ENCODE measurements at places on chromosomes 2 and 18.

DNA sequence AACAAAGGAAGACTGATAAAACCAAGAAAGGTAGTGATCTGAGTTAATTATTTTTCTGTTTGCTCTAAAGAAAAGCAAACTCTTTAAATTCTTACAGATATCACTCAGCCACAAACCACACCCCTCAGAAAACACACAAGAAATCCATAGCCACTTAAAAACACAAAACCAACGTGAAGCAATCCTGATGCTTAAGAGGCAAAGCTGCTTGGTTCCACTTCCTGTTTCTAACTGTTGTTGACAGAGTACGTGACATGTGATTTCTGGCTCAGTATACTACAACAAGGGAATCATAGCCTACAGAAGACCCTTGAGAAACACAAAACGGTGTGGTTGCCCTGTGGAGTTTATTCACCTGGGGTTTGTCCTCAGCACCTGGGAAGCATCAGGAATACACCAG lies 240.9 kb upstream of the APCDD1 start:
- peak; percentile 81 for DNase-seq

DNA sequence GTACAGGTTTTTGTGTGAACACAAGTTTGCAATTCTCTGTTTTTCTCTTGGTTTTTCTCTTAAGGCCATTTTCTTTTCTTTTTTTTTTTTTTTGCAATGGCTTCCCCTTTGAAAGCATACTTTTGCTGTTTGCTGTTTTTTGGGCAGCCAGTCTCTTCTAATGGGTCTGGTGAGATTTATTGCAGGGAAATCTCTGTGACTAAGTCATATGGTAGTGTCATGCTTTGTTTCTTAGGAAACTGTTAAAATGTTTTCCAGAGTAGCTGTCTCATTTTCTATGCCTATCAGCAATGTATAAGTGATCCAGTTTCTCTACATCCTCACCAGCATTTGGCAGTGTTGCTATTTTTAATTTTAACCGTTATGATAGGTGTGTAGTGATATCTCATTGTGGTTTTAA lies 27.9 kb upstream of the CDCA7 start:
- no peak for DNase-seq

GRCh38 chr18:2654928-2655177 lies 673 bp upstream of the SMCHD1 start:
- peak; percentile 11 for DNase-seq

GRCh38 chr2:48991415-48992131 lies 162.7 kb downstream of the FSHR start:
- DNase-seq = peak; percentile 16

DNA sequence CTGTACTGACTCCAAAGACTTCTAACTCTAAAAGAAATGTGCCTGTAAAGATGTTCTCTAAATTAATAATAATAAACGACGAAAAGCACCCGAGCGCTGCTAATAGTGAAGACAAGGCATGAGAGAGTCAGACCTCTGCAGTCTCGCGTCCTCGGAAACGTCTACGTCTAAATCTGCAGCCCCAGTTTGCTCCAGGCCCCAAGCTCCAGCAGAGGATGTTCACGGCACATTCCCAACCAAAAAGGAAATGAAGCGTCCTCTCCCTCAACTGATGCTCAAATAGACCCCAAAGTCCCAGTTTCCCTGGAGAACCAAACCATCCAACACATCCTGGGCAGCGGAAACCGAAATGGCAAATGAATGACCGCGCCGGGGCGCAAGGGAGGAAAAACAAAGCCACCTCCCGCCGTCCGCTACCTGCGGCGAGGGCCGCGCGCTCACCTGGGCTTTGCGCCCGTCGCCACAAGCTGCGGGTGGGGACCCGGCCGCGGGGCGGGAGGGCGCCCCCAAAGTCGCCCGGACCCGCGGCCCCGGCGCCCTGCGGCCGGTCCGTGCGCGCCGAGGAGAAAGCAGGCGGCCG lies 47.1 kb upstream of the CCDC150 start:
- peak; percentile 68 for DNase-seq

DNA sequence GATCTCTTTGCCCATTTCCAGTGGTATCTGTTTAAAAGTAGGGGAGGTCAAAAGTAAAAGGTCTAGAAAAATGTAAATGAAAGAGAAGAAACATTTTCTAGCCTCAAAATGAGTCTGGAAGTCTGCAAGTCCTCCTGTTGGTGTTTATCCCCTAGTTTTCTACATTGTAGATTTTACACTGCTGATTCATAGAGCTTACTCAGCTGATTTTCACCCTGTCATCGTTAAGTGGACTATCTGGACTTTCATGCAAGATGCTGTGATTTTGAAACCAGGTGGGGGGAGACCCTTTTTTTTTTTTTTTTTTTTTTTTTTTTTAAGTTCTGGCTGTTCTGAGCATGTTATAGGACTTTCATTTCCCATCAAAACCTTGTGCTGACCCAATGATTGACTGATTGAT lies 10.3 kb downstream of the HOXD3 start:
- no peak for DNase-seq

DNA sequence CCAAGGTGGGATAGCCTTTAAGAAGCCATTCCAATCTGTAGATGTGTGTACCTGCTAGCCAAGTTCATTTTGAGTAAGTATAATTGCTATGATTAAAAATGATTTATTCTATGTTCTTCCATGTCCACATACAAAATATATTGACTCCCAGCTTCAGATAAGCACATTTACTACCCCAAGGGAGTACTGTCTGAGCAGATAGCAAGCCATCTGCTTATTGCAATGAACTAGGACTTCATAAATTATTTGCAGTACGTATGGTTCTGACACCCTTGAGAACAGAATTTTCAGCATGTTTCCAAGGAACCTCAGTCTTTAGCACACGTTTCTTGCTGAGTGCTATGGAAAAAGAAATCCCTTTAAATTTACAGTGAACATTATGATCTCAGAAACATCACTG lies 28.2 kb downstream of the ABCG5 start:
- no peak for DNase-seq

DNA sequence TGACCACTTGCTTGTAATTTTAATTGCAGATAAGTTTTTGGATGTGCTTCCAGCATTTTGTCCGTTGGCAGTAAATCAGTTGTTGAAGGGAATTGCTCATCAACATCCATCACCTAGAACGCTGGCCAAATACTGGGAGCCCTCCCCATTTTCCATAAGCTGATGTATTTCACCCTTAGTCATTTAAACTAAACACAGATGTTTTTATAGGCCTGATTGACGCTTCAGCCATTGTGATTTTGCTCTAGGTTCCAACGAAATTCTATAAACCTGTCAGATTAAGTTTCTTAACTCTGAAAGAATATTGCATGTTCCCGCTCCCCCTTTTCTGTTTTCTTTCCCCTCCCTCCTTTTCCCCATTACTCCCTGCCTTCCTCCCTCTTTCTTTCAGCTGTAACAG lies 1.0 kb upstream of the RPRM start:
- DNase-seq = no peak

GRCh38 chr2:140344838-140345237 lies 1564.6 kb upstream of the NXPH2 start:
- no peak for DNase-seq

- DNase-seq = no peak
These were observed 68.4 kb upstream of the CTDP1 start for GRCh38 chr18:79611040-79611681.

DNA sequence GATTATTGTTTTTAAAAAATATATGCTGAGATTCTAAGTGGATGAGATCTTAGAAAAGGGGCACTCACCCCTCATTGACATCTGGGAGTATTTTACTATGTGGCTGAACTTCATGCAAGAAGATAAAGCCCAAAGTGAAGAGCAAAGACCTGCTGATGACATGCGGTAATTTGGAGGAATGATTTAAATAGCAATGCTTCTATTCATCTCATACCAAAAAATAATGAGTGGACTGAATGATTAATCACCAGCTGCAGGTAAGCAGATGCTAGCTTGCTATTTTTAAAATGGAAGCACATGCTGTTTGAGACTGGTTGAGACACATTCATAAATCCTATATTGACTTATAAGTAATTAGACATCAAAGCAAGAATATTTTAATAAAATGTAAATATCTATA lies 12.7 kb upstream of the CDK15 start:
- DNase-seq = no peak

DNA sequence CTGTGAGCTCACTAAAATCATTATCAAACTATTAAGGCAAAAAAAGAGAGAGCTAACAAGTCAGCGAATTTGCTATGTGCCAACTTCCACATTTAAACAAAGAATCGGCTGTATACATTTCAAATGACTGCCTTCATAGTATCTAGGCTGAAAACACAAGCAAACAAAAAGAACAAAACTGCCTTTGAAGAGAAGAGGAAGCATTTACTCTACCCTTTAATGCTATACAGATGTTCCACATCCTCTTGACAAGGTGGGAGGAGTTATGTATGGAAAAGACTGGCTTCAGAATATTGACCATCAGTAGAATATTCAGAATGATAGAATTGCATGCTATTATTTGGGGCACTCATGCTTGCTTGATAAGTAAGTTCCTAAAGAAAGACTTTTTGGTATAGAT lies 741.7 kb downstream of the PLCL1 start:
- DNase-seq = peak; percentile 70

- DNase-seq = no peak
These were observed 5.8 kb downstream of the HDLBP start for GRCh38 chr2:241309684-241310117.

- no peak for DNase-seq
These were observed 102.6 kb downstream of the VSNL1 start for GRCh38 chr2:17643031-17643615.

- no peak for DNase-seq
These were observed 37.6 kb upstream of the PLEKHM3 start for GRCh38 chr2:208062961-208063360.

GRCh38 chr2:167331636-167332232 lies 443.5 kb downstream of the XIRP2 start:
- no peak for DNase-seq

GRCh38 chr18:12939162-12939561 lies 8.6 kb upstream of the SEH1L start:
- DNase-seq = no peak

DNA sequence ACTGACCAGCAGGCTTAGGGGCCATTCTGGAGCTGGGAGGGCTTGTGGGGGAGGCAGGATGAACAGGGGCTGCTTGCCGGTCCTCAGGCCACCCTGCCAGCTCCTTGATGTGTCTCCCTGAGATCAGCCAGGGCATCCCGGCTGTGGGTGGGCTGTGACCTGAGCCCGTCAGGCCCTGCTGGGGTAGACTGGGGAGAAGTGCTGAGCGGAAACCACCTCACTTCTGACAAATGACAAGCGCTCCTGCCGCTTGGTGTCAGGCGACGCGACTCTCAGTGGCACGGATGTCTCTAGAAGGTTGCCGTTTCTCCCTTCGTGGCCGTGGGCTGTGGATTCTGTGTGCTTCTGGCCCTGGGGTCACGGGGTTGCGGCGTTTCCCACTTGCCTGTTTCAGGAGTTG lies 45.7 kb downstream of the NFATC1 start:
- no peak for DNase-seq

DNA sequence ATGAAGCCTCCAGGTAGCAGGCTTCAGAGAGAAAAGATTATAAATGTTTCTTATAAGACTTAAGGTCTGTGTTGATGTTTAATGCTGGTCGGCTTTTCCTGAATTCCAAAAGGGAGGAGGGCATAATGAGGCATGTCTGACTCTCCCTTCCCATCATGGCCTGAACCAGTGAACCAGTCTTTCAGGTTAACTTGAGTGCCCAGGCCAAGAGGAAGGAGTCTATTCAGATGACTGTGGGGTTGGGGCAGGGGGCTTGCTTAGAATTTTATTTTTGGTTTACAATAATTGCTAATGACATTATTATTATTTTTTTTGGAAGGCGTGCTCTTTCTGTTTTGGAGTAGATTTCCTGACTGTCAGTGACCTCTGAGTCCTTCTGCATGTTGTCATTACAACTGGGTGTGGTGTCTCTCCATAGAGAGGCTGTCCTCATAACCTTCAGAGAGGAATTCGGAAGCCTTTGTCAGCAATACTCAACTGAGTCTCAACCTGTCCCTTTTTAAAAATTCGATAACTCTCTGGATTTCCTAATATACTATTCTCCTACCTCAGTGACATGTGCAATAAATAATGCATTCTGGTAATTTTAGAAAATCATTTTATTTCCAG lies 275.1 kb upstream of the CXCR4 start:
- DNase-seq = no peak

DNA sequence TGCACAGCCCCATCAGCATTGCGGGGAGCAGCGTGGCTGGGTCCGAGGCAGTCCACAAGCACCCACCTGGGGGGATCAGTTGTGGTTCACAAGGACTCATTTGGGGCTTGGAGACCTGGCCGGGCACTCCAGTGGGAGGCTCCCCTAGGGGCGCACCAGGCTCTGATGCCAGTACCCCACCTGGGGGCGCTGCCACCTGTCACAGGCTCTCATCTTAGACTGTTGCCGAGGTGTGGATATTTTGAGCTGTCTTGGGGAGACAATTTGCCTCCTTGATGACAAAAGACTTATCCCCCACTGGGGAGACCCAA lies 3.0 kb downstream of the ADRA2B start:
- no peak for DNase-seq

- no peak for DNase-seq
These were observed 116.2 kb downstream of the RIF1 start for GRCh38 chr2:151525821-151526373.

DNA sequence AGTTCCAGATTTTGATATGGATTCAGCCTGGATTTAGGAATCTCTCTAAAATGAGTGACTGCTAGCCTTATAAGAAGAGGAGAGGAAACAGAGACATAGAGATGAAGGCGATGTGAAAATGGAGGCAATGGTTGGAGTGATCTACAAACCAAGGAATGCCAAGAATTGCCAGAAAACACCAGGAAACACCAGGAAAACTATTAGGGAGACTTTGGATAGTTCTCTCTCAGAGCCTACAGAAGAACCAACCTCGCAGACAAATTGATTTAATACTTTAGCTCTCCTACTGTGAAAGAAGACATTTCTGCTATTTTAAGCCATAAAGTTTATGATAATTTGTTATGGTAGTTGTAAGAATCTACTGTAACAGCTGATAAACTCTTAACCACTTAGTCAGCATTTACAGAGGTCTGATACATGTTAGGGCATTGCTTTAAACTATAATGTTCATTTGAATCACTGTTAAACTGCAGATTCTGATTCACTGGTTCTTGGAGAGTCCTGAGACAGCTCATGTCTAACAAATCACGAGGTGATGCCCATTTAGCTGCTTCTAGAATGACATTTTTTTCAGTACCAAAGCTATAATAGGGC lies 1702.6 kb upstream of the LRRTM1 start:
- no peak for DNase-seq

DNA sequence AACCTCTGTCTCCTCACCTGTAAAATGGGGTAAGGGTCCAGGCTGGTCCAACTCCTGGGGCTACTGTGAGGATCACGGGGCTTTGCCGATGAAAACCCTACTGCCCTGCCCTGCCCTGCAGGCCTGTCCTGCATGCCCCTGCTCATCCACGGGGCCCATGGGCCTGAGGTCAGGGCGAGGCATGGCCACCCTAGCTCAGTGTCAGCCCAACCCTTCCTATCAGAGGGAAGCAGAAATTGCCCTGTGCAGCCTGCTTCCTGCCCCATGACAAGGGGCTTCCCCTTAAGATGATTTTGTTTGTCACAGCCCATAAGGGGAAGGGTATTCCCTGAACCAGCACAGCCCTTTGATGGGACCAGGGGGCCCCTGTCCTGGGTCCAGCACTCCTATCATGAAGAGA lies 353.6 kb upstream of the ID2 start:
- no peak for DNase-seq

Measured in pons (tissue), 1 donor.